ENCODE measurements at places on chromosomes 1 and 21.
A peak's percentile ranks its signal among the peaks of the same experiment; 100 is the strongest.

DNA sequence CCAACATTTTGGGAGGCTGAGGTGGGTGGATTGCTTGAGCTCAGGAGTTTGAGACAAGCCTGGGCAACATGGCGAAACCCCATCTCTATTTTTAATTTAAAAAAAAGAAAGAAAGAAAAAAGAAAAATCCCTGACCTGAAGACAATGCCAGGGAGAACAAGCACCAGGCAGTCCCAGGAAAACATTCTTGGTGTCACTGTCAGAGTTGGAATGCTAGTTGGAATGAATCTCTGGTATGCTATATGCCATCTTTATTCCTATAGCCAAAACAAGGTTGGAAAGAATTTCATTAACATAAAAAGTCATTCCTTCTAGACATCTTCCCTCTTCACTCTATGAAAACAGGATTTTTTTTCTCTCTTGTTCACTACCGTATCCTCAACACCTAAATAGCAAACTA, 2.8 kb downstream of the DNAJC8 start:
- DNase-seq: no peak

- peak; percentile 70 for DNase-seq
Observed at GRCh38 chr1:9724706-9725476, 73.4 kb downstream of the PIK3CD start.

GRCh38 chr1:187744665-187745064, 915.9 kb downstream of the PLA2G4A start:
- no peak for DNase-seq

DNA sequence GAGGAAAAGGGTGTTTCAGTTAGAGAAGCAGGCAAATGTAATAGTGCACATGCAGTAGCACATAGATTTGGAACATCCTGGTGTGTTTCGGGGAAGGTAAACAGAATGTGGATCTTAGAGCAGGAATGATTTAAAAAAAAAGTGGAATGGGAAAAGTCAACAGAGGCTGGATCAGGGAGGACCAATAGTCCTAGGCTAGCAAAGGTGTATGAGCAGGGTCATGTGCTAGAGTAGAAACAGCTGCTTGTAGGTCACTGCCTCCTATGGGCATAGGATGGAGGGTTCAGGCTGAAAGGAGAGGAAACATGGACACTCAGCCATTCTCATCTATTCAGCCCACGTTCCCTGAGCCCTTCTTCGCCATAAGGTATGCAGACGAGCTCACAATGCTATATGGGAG, 3.7 kb upstream of the KPNA6 start:
- no peak for DNase-seq

GRCh38 chr1:27521861-27522431, 32.0 kb upstream of the WASF2 start:
- no peak for DNase-seq

DNA sequence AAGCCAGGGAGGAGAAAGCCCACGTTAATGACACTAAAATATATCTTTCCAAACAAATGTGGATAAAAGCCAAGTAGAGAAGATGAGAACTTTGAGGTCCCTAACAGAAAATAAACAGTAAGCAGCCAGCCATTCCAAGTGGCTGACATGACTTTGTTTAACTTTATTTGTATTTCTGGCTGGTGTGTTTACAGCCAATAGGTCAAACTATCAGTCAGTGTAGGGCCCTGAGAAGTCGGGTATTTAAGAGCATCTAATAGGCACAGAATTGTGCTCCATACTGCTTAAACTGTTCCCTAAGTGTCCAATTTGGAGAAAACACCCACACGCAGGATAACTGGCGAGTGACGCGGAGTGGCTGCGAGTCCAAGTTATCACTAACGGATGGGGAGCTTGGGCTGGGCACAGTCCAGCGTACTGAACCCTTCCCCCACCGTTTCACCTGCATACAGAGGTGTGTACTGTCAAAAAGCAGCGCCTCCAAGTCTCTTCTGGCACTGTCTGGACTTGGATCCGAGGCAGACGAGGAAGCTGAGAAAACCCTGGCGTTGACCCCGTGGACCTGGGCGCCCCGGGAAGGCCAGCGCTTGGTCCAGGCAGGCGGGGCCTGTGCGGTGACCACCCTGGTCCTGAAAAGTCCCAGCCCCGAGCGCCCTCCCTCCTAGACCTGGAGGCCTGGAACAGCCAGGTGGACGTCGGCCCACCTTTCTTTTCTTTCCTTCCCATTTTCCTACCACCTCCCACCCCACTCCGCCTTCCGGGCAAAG, 662 bp upstream of the LGALS8 start:
- no peak for DNase-seq

GRCh38 chr1:1074631-1075147, 583 bp upstream of the RNF223 start:
- DNase-seq: no peak

- DNase-seq: no peak
Observed at GRCh38 chr1:100028765-100029164, 59.0 kb downstream of the SLC35A3 start.

DNA sequence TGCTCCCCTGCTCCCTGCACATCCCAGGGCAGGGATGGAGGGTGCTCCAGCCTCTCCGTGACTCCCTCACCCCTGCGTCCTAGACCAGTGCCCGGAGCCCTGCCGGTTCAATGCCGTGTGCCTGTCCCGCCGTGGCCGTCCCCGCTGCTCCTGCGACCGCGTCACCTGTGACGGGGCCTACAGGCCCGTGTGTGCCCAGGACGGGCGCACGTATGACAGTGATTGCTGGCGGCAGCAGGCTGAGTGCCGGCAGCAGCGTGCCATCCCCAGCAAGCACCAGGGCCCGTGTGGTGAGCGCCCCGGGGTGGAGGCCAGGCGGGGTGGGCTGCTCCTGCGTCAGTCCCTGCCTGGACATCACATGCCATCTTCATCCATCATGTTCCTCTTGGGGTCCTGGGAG, 22.0 kb downstream of the AGRN start:
- DNase-seq: no peak
